GF-D8 (cell line): ENCODE measurements at places on chromosomes 1 and 21.

- DNase-seq, result no peak
Measured at GRCh38 chr1:223711173-223711572, 1.2 kb upstream of the CAPN2 start.

DNA sequence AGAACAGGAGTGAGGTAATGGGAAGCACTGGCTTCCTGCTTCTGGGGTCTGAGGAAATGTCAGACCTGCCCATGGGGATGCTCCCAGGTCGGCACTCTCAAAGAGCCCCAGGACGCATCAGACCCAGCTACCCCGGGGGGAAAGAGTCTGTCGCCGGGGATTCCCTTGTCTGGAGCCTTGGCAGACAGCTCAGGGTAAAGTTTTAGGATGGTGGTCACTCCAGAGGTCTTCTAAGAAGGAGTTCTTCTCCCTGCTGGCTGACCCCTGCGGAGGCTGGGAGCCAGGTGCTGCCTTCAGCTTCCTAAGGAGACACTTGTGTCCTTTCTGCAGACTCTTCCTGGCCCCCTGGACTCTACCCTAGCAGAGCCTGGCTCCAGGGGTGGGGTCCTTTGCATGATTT, 61.9 kb upstream of the PSEN2 start:
- no peak for DNase-seq

DNA sequence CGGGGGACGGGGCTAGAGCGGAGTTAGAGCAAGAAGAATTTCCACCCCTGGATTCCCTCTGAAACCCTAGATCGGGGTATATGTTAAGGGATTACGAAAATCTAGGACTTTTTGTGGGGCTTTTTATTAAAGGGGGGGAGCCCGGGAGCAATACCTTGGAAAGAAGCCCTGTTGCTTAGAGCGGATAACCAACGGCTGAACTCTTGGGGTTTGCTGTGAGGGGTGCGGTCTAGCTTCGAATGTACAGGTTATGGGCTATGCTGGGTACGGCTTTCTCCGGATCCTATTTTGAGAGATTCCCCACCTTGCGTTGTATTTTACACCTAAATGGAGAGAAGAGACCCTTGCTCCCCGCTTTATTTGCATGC, 626 bp downstream of the DYRK3 start:
- DNase-seq, result no peak

DNA sequence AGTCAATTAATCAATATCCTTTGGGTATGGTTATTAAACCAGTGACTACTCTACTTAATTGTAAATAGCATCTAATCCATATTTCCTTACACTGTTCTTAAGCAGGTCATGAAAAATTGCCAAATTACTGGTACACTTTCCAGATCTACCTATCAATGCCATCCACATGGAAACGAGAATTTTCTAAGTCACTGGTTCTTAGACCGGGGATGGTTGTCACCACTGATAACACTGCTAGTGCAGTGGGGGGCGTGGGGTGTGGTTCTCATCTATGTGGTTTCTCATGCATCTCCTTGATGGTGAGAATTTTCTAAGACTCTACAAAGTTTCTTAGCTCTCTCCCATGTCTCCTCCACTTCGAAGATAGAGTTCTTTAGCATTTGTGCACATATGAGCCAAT, 63.7 kb upstream of the COG2 start:
- DNase-seq, result no peak

DNA sequence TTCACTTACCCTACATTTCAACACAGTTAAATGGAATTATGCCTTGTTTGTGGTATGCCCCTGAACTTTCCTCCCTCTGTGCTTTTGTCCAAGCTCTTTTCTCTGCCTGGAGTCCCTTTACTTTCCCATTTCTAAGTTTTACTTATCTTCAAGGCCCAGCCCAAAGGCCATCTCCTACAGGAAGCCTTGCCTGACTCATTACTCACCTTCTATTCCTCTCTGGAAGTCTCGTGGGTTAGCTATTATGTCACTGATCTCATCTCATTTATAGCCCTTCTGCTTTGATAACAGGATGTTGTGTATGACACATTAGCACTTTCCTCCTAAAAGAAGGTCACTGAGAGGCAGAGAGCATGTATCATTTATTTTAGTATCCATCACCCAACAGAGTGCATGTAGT, 78.8 kb upstream of the CD1D start:
- DNase-seq, result no peak

DNA sequence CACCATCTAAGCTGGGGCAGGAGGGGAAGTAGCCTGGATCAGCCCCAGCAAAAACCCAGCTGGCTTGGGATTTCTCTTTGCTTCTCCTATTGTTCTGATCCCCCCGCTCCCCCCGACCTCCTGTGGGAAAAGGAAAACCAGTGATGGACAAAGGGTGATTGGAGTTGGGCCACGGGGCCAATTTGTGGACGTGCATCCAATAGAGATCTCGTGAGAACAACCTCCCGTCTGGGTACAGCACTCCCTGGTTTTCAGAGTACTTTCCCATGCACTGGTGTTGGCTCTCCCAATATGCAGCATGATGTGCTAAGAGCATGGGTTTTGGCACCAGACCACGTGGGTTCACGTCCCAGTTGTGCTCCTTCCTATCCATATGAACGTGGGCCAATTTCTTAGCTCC, 9.0 kb downstream of the BLACAT1 start:
- no peak for DNase-seq

DNA sequence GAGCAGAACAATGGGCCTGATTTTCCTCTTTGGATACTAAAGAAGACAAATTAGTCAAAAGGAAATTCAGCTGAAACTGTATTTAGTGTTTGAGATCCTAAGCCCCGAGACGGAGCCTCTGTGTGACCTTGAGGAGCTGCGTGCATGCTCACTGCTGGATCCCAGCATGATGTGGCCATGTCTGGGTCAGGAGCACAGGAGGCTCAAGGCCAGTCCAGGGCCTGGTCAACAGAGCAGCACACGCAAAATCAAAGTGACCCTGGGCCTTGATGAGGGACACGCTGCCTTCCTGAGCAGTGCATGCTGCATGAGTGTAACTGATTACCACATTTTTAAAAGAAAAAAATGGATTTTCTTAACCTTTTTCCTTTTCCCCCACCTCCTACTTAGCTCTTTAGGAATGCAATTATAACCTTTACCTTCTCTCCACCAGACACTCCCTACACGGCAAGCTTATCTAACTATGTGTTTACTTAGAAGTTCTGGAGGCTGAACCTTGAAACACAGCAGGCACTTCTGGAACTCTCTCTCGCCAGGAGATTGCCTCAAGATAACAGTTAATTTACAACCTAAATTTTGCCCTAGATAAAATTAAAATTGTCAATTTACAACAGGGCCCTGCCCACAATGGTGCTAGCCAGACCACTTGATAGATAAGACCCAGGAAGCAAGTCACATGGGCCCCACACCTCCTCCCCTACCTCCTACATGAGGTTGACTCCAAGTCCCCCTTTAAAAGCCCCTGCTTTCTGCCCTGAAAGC, 144.6 kb downstream of the LRIG2 start:
- DNase-seq, result no peak

- DNase-seq, result no peak
Measured at GRCh38 chr1:172976222-172977041, 74.3 kb downstream of the TNFSF18 start.
